Caki2 (cell line): ENCODE measurements at places on chromosomes 7 and 10. TPM values are rescaled to one million over a fixed set of nuclear protein-coding genes. Genes with fewer than 3 reads are reported as not detected.

DNA sequence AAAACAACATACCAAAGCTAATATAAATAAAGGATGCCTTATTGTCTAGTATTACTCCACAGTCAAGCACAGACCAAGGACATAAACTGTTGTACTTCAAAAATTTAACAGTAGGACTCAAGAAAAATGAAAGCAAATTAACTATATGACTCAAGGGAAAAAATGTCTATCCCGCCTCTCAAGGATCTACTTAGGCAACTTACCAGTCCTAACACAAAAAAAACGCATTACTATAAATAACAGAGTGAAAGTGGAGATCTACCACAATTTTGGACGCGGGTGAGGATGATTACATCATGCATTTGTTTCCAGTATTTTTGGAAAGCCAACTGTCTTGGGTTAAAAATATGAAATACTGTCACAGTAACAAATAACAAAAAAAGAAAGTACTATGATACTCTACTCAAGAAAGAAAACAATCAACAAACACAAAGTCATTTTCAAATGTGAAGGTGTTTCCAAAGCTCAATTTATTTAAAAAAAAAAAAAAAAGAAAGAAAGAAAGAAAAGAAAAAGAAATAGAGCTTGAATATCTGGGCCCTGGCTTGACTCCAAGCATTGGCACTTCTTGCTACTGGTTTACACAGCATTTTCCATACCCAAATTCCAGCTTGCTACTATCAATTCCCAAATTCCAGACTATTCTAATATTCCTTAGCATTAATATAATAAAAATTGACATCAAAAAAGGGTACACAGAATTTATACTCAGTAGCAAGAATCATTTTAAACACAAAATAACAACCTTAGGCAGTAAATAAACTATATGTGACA, 99.4 kb downstream of the RSU1 start:
- DNase-seq, result no peak

The SFRP4 gene
- total RNA-seq, result 19.2 and 19.4 TPM in 2 replicates

GRCh38 chr10:50595785-50596184, 28.0 kb downstream of the SGMS1 start:
- no peak for DNase-seq

The SAP25 gene
- total RNA-seq, result not detected in 2 replicates

GRCh38 chr7:122344303-122344620, 39.7 kb upstream of the FEZF1 start:
- no peak for DNase-seq

- DNase-seq, result peak; percentile 96
These were observed 21.1 kb downstream of the ZNF775 start for GRCh38 chr7:150400008-150400787.

The TPST1 gene
- total RNA-seq, result 53.2 and 59.9 TPM in 2 replicates

GRCh38 chr10:15445006-15445390, 73.9 kb upstream of the FAM171A1 start:
- no peak for DNase-seq

DNA sequence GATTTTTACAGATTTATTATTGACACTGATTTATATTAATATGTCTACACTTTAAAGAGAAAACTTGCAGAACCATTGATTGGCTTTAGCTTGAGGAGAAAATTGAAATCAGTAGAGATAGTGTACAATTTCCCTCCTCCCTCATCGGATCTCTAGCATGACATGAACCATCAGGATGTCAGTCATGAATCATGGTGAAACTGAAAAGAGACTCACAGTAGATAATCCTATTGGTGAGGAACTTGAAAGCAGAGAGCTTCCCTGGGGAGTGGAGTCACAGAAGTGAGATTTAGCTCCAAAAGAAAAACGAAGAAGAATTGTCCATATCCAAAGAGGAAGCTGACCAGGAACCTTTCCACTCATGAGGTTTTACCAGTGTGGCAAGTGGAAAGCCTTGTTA, 346.8 kb downstream of the ABCA13 start:
- no peak for DNase-seq

DNA sequence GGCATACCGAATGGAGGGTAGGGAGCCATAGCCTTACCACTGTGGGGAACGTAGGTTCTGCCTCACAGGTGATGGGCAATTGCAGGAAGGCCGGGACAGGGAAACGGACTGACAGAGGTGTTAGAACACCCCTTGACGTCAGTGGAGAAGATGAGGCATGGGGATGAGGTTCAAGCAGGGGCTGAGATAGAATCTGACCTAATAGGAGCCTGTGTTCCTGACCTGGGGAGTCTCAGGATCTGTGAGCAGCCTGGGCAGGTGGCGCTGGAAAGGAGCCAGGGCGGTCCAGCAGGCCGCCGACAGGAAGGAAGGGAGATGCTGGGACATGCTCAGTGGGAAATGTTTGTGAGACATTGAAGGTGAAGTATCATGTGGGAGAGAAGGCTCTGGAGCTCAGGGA, 109.4 kb downstream of the WDFY4 start:
- no peak for DNase-seq

GRCh38 chr7:95440394-95441038, 5.7 kb upstream of the PON2 start:
- DNase-seq, result no peak

DNA sequence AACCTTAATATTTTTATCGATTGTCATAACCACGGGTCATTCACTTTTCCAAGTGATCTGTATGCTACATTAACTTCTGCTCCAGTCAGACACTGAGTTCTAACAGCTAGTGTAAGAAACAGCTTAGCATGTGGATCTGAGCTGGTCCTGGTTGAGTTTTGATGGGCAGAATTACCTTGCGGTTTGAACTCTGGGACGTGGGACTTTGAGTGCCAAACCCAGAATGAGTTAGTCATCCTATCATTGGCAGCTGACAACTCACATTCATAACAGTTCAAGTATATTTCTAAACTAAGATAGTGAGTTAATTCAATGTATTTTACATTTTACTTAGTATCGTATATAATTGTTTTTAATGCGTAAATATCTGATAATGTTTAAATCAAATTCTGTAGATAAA, 43.2 kb downstream of the C7orf33 start:
- no peak for DNase-seq

- peak; percentile 45 for DNase-seq
These were observed 88.7 kb downstream of the HIP1 start for GRCh38 chr7:75650062-75650461.

DNA sequence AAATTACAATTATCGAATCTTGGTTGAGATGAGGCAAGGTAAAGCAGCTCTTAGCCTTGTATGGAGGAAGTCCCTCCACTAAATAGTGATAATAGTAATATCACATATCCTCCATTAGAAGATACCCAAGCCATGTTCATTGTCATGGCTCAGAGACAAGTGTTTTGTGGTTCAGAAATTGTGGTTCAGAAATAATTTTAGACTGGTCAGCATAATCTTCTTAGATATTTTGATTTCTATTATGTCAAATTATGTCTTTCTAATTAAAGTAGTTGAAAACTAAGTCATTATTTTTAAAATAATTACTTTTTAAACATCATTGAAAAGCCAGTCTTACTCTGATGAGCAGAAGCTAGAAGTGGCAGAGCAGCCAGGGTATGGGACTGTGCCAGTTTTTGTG, 507.7 kb downstream of the HTR7 start:
- no peak for DNase-seq

- DNase-seq, result no peak
These were observed 94.3 kb upstream of the SDK1 start for GRCh38 chr7:3206771-3207191.

DNA sequence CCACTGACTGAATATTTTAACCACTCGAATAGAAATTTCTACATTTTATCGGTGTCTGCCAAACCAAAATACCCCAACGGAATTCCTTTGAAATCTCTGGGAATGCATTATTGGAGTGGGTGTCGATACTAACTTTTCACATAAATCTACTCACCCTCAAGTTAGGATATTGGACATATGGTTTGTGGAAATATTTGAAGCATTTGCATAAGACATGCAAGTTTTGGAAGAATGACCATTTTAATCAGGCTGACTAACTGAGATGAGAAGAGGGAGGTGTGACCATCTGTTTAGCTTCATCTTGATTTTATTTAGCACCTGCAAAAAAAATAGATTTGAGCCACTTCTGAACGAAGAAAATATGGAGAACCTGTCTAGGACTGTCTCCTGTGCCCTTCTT, 61.2 kb downstream of the KLF6 start:
- DNase-seq, result no peak

The GIMAP1 gene
- total RNA-seq, result not detected in 2 replicates

The HTR7 gene
- total RNA-seq, result 0.03 TPM in 1 of 2 replicates, not detected in the other

DNA sequence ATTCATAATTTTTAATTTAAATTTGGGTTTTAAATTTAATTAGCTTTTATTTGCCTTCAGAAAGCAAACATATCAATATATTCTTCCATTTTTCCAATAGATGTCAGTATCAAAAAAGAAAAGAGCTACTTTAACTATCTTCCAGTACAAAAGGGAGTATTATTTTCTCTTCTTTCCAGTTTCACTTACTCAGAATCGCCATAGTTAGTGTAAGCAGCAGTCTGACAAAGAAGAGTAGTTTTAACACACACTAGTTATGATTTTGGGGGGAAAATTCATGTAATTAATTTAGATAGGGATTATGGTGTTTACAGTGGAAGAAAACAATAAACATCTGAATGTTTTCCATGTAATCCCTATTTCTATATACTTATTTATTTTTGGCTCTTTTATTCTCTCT, 272.6 kb upstream of the DGKB start:
- no peak for DNase-seq

GRCh38 chr7:156886020-156886795, 6.8 kb downstream of the LMBR1 start:
- DNase-seq, result no peak

- no peak for DNase-seq
These were observed 41.6 kb downstream of the DAGLB start for GRCh38 chr7:6406121-6406520.

DNA sequence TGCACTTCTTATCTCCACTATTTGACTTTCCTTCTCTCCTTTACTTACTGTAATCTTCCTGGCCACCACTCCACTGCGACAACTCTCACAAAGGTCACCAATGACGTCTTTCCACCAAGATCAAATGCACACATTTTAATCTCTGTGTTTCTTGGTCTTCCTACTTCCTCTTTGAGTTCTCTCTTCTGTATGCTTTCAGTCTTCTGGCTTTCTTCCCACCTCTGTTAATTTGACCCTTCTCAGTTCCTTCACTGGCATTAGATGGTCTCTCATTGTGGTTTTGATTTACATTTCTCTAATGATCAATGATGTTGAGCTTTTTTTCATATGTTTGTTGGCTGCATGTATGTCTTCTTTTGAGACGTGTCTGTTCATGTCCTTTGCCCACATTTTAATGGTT, 31.9 kb downstream of the FAM107B start:
- no peak for DNase-seq

DNA sequence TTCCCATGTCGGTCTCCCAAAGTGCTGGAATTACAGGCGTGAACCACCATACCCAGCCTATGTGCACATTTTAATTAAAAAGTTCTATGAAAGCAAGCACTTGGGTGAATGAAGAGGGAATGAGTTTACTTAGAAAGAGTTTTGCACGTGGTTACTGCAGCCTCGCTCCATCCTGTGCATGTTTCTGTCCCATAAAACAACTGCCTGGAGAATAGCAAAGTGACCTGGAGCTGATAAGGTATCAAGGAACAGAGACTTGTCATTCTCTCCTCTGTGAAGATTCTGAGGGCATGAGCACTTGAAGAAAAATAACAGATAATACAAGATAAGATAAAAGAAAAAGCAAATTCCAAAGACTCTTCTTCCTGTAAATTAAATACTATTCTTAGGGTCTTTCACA, 112.2 kb upstream of the JCAD start:
- no peak for DNase-seq

DNA sequence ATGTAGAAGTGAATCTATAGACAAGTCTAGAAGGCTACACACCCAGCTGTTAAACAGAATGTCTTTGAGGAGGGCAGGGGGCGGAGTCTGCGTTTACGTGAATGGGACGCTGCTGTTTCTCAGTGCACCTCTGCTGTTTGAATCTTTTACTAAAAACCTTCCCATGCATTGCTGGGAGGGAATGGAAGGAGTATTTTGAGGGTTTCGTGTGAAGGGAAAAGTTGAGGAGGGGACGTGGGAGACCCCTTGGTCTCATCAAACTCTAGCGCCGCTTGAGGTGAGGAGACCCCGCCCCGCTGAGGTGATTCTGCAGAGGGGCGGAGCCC, 492 bp upstream of the VCL start:
- DNase-seq, result no peak

DNA sequence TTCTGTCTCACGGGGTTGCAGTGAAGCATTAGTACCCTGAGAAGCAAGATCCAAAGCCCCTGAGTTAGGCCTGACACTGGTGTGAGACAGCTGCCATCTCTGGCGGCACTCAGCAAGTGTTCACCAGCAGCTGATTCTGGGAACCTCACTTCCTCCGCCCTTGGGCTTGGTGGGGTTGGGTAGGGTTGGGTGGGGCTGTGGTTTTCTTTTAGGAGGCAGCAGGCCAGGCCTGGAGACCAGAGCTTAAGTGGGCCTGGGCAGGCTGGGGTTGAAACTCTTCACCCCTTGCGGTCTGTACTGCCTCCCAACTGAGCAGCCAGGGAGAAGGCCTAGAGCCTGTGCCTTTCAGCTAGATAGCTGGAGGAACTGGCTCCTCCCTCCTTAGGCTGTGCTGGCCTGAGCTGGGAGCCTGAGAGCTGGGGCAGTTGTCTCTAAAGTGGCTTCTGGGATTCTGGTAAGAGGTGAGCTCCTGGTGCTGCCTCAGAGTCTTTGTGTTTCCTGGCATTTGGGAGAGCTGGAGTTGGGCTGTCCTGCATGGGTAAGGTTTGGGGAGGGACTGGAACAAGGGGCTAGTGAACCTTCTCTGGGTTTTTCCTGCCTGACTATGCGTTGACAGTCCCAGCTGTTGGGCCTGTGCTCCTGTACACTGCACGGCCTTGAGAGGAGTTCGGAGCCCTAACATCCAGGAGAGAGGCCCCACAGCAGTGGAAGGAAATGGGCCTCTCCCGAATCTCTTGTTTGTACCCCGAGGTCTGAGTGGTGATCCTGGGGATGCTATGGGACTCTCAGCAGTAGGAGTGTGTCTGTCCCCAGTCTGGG, 5.1 kb downstream of the TSPAN14 start:
- DNase-seq, result peak; percentile 47

- no peak for DNase-seq
These were observed 58.5 kb downstream of the CCDC6 start for GRCh38 chr10:59847888-59848287.

The PKD2L1 gene
- total RNA-seq, result not detected in 2 replicates

GRCh38 chr7:55144333-55145317, 125.8 kb downstream of the EGFR start:
- peak; percentile 93 for DNase-seq

The SLC13A4 gene
- total RNA-seq, result not detected in 2 replicates

The PGAM1 gene
- total RNA-seq, result 1,147 and 1,402 TPM in 2 replicates

The SFTPA1 gene
- not detected in 2 replicates for total RNA-seq

DNA sequence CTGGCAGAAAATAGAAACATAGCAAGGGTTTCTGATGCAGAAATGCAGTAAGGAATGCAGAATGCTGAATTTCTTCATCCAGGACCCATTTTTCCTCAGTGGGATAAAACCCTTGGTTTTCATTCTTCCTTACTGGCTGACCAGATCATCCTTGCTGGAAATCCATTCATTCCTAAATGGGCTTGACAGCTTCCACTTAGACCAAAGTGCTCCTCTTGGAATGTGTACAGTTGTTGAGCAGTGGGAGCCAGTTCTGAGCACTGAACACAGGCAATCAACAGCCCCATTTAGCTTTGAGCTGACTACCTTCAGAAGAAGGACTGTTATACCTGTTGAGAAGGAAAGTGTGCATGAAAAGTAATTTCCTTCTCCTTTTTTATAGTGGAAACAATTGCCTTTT, 232.1 kb downstream of the SORCS3 start:
- no peak for DNase-seq

The KCNH2 gene
- total RNA-seq, result 8.4 and 9.1 TPM in 2 replicates

GRCh38 chr10:121053151-121053550, 202.0 kb downstream of the WDR11 start:
- DNase-seq, result no peak
